ENCODE measurements at places on chromosomes 4 and X.

DNA sequence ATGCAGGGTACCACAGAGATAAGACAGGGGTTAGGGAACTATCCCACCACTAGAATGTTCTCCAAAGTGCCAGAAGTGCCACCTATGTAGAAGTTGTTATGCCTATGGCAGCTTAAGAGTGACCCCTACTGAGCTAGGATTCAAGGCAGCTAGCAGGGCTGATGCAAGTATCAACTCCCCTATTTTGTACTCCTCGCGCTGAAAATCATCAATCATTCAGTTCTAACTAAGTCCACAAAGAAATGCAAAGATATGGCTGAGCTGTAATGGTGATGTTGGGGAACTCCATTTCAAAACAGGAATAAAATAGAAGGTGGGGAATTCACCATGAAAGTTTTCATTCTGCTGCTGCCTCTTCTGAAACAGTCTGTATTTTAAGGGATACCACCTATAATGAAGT lies 13.8 kb downstream of the ACSL4 start:
- DNase-seq = no peak

DNA sequence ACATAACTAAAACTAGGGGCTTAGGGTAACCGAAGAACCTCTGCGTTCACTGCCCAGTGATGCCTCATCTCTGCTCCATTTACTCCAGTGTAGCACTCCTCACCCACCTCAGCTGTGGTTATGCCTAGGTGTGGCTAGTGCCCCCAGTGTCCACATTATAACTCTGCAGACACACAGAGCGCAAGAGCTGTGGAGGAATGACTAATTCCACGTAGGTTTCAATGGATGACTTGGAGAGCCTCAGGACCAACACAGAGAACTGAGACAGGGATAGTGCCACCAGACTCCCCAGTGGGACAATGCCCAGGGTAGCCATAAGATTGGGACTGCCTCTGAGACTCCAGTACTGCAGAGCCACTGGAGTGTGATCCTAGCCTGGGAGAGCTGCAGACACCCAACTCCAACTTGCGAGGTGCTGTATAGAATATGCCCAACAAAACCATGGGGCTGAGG lies 542.4 kb upstream of the DIPK2B start:
- DNase-seq = no peak

GRCh38 chrX:2242326-2242725 lies 258.4 kb downstream of the DHRSX start:
- no peak for DNase-seq

GRCh38 chr4:114615435-114615834 lies 16.8 kb downstream of the UGT8 start:
- DNase-seq = no peak

GRCh38 chr4:179563741-179564140 lies 2121.5 kb upstream of the AGA start:
- DNase-seq = no peak

- no peak for DNase-seq
Measured at GRCh38 chr4:117893207-117893606, 141.1 kb upstream of the NDST3 start.

- no peak for DNase-seq
Measured at GRCh38 chr4:148497258-148497657, 55.0 kb upstream of the NR3C2 start.

DNA sequence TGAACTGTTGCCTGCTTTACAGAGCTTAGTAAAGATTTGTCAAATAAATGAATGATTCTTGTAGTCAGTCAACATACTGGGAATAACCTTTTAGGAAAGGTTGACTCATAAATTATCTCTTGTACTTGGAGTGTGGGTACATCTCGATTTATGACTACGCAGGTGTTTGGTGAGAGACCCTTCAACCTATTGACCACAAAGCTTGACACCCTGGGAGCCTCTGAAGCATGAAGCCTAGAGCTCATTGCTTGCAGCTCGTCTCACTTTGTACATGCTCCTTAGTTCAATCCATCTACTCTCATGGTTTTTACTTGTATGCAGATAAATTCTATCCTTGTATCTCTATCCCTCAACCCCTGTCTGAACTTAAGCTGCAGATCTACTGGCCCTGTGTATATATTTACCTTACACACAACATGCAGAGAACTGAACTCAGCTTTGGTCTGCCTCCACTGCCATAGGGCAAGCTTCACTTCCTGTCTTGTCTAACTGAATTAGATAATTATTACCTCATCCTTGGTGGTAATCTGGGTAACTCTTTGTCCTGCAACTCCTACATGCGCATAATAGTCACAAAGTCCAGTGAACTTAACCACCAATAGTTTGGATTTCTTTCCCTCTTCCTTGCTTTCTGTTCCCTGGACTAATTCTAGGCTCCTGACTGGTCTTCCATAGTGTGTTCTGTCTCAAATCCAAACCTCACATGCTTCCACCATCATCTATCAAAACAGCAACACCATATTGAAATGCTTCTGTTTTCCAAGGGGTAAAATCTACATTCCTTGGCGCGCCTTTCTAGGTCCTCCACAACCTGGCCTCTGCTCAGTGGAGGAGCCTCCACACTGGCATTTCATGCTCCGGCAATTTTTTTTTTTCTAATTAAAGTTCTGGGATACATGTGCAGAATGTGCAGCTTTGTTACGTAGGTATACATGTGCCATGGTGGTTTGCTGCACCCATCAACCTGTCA lies 32.2 kb upstream of the FAT1 start:
- DNase-seq = no peak

DNA sequence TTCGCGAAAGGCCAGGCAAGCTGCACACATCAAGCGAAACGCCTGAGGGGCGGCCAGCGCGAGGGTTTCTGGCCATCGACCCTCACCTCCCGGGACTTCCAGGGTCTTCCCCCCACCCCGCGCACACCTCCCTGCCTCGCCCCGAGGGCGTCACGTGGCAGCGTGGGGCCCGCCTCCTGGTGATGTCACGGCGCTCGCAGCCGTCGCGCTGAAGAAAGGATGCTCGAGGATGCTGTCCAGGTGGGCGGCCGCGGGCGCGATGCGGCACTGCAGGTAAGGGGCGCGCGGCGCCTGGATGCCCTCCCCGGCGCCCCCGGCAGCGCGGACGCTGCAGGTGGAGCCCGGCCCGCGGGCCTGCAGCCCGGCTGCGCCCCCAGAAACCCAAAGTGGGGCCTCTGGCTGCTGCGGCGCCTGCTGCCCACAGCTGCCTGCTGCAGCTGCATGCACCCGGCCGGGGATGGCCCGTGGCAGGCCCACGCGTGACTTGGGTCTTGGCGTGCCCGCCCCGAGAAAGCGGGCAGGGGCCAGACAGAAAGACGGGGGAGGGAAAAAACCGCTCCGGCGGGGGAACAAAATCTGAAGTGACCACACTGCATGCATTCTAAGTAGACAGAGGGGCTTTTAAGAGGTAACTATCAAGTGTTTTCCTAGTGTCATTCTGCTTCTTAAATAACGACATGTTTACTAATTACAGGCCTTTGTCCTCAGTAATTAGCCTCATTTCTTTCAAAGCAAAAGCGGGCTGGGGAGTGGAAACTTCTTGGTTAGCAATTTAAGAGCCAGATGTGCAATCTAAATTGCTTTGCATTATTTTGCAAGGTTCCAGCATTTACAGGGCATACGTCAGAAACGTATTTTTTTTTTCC lies 1.7 kb downstream of the CLCN4 start:
- DNase-seq = no peak

- no peak for DNase-seq
Measured at GRCh38 chr4:162075726-162076125, 88.1 kb downstream of the FSTL5 start.

GRCh38 chr4:85842540-85842939 lies 367.6 kb downstream of the ARHGAP24 start:
- peak; percentile 35 for DNase-seq

GRCh38 chr4:83272900-83273299 lies 11.7 kb downstream of the COQ2 start:
- no peak for DNase-seq

DNA sequence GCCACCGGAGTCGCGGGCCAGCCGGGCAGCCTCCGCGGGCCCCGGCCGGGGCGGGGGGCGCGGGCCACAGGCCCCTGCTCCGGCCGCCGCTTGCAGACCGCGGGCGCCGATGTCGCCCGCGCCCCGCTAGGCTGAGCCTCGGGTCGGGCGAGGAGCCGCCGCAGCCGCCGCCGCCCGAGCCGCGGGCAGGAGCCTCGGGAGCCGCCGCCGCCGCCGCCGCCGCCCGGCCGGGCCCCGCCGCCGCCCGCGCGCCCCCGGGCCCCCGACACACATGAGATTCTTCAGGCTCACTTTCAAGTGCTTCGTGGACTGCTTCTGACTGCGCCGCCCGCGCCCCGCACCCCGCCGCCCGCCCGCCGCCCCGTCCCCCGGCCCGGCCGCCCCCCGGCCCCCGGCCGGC lies 345 bp downstream of the SLC6A8 start:
- DNase-seq = no peak

DNA sequence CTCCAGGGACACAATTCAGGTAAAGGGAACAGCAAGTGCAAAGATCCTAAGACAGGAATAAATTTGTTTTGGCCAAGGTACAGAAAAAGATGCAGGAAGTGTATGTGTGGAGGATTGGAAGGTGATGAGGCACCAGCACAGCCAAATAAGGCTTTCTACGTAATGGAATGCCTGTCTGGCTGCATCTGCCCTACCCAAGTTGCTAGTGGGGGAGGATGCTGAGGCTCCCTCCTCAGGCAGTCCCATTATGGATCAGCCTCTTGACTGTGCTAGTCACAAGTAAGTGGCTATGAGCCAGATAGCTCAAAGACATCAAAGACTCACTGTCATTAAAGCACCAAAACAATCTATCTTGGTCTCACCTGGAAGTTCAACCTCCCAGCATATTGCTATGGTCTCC lies 300.9 kb upstream of the FAT4 start:
- no peak for DNase-seq

DNA sequence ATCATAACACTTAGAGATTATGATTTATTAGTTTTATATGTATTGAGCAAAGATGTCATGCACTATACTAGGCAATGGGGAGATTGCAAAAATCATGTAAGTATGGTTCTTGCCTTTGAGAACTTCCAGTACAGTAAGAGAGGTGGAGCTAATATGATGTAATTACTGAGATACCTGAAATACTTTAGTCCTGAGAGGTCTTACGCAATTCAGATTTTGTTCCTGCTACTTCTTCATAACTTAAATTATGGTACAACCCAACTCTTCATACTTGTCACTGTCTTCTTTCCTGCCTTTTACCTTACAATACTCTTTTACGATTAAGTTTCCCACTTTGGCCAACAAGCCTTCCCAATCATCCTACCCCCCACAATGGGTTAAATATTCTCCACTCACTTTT lies 564.2 kb upstream of the PITX2 start:
- DNase-seq = no peak

GRCh38 chr4:37365888-37366287 lies 121.3 kb downstream of the NWD2 start:
- no peak for DNase-seq

- DNase-seq = no peak
Measured at GRCh38 chr4:148359769-148360168, 82.4 kb downstream of the NR3C2 start.

DNA sequence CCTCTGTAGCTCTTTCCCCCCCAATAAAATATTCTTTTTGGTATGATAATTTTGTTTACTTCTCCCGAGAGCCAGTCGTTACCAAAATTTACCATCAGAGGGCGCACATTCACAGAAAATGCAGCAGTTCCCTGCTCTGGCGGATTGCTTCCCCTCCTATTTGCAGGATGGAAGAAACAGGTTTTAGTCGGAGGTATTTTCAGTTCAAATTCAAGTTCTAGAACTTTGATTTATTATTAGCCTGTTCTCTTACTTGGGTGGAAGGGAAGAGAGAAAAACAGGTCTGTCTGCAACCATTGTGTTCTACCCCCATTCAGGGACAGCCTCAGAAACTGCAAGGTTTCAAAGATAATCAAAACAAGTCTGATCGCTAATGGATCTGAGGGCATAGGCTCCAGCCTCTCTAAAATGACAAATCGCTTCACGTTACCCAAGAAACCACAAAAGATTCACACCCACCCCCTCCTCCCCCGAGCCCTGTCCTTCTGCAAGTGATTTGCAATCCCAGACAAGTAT lies 263.8 kb upstream of the RPS6KA3 start:
- DNase-seq = no peak

GRCh38 chrX:120468071-120468470 lies 1.0 kb downstream of the LAMP2 start:
- no peak for DNase-seq

GRCh38 chr4:156496797-156497196 lies 474.8 kb downstream of the PDGFC start:
- DNase-seq = no peak

Data from SHP77 (cell line).